ENCODE measurements at places on chromosomes 5 and 9.
A peak's percentile ranks its signal among the peaks of the same experiment; 100 is the strongest.

DNA sequence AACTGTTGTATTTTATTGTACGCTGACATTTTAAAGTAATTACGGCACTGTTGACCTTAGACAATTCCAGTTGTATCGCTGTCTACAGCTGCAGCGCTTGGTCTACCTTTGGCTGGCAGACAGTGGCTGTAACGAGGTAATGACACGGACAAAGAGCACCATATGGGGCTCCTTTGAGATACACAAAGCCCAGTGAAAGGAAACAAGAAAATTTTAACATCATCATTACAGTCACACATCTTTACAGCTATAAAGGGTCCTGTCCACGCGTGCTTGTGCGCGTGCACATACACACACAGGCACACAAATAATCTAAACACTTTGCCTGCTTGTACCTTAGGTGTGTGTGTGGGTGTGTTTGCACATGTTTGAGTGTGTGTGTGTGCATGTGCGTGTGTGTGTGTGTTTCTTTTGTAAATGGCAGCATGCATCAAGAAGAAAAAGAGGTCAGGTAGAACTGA is 946.0 kb downstream of the NR2F1-AS1 start:
- no peak for DNase-seq

DNA sequence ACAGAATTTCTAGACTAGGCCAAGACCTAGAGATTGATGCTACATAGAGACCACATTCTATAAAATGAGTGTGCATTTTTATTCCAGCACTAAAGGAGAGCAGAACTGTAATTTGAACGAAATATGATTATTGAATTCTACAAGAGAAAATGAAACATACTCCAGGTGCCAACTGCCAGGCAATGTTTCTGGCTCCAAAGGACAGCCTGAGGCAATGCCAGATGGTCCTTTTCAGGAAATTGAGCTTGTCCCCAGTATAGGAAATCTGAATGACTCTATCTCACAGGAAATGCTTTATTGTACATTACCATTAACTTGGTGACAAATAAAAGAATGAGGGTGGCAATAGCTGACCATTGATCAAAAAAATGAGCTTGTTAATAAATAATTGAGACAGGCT is 28.8 kb upstream of the RASGRF2 start:
- no peak for DNase-seq

- no peak for DNase-seq
Observed at GRCh38 chr9:112787978-112788377, 37.4 kb downstream of the SNX30 start.

DNA sequence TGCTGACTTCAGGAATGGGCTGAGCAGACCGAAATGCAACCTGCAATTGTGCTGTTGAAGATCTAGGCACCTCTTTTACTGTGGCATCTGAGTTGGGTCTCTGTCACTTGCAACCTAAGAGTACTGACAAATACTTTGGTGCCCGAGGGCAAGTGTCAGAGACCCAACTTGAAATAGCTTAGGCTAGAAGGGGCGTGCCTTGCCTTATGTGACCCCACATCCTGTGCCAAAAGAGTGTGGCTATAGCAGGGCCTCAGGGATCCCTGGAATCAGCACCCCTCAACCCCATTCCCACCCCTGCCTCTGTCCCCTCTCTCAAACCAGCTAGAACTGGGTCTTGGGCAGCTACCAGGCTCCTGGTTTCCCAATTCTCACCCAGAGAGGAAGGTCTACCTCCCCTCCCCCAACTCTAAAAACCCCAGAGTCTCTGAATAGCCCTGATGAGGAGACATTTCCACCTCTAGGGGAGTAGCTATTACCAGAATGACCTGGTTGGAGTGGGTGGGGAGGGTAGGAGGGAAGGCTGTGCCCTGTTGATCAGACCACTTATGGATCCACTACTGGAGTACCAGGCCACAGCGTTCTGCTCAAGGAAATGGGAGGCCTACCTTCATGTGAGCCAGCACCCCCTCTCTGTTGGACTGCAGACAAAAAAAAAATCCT is 17.5 kb downstream of the RAI14 start:
- no peak for DNase-seq

- no peak for DNase-seq
Observed at GRCh38 chr9:36007316-36007708, 29.4 kb upstream of the RECK start.

- DNase-seq = peak; percentile 95
Observed at GRCh38 chr9:6008169-6008979, 7.0 kb downstream of the RANBP6 start.

GRCh38 chr9:19048966-19049916 is at the start of gene RRAGA:
TSS of gene RRAGA (plus strand) at chr9:19049427. CDS start at chr9:19049660, 233 bp downstream.
- peak; percentile 93 for DNase-seq

DNA sequence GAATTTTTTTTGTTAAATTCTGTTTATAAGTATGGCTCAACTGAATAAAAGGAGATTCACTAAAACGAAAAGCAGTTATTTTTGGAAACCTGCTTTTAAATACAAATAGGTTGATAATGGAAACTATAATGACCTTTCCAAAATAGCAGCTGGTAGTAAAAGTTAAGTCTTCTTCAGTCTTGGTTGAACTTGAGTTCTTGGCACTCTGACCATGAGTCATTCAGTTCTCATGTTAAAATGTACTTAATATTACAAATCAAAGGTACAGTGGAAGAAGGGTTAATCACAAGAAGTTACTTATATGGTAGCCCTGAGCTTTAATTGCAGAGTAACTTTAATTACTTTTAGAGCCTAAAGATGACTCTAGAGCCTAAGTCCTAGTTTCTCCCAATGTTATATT is 62.1 kb downstream of the KLF9 start:
- DNase-seq = no peak

DNA sequence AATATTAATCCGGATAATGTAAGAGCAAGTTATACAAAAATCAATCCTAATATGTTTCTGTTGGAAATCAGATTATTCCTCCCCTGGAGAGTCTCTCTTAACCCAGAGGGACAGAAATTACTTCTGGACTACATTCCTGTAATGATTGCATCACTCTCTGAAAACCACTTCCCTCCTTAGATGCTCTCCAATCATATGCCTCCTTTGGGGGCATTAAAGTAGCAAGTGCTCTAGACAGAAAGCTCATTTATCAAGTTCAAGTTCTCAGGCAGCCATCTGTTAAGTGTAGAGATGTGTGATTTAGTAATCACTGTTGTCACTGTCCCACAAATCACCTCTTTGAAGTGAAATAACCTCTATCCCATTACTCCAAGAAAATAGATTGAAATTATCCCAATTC is 247.1 kb downstream of the SLCO4C1 start:
- no peak for DNase-seq

- no peak for DNase-seq
Observed at GRCh38 chr5:142552107-142552506, 133.8 kb downstream of the FGF1 start.

Measured in stimulated activated CD4-positive, alpha-beta T cell treated with anti-CD3 and anti-CD28 coated beads, Interleukin-1b, Interleukin-23, amount 100 ng/mL, for 48 hours (primary cell).